ENCODE measurements at places on chromosomes 6 and 20.

DNA sequence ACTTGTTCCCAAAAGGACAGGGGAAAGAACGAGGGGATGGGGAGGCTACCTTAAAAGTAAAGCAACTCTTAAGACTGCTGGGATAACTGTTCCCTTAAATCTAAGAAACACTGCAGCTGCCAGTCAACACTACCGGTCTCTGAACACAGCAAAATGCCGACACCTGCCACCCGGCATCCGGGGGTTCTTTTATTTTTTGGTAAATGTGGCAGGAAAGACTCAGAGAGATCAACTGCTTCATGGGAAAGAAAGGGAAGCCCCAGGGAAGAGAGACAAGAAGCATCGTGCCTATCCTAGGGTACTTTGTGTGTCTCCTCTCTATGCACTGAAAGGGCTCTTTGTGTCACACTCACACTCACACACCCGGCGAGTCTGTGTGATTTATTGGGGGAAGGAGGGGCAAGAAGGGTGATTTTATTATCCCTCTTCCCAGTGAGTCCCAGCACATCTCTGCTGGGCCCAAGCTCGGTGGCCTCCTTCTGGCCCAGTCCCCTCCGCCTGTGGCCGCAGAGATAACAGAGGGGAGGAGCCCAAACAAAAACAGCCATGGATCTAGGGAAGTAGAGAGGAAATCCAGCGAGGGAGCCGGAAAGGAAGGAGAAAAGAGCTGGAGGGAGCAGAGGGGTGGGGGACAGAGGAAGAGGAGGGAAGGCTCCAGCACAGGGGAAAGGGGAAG, 1.4 kb downstream of the FYN start:
- DNase-seq, result no peak

GRCh38 chr6:112149719-112150263, 62.4 kb downstream of the FAM229B start:
- no peak for DNase-seq

GRCh38 chr20:59772931-59773913, 160.2 kb downstream of the SYCP2 start:
- no peak for DNase-seq

DNA sequence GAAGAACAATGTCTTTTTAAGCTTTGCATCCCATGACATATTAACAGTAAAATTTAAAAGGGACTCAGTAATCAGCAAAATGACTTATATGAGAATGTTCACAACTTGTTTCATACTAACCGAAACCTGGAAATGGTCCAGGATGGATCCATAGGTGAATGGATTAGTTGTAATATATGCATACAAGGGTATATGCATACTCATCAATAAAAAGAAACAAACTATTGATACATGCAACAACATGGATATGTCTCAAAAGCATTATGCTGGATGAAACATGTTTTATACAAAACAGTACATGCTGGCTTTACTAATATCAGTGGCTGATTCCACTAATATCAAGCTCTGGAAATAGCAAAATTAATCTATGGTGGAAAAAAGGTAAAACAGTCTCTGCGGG, 108.5 kb upstream of the HIVEP1 start:
- no peak for DNase-seq

GRCh38 chr6:116665464-116665863, 3.1 kb downstream of the ZUP1 start:
- no peak for DNase-seq

DNA sequence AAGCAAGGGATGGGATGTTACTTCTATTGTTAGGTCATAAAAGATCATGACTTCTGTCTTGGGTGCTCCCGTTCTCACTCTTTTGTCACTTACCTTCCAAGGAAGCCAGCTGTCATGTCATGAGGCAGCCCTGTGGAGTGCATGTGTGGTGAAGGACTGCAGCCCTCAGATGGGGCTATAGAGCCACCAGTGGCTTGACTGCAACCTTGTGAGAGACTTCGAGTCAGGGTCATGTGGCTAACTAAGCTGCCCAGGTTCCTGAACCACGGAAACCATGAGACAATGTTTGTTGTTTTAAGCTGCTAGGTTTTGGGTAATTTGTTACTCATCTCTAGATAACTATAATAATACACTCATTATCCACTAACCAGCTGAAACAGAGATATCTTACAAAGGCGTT, 477.1 kb downstream of the BTBD3 start:
- DNase-seq, result no peak

DNA sequence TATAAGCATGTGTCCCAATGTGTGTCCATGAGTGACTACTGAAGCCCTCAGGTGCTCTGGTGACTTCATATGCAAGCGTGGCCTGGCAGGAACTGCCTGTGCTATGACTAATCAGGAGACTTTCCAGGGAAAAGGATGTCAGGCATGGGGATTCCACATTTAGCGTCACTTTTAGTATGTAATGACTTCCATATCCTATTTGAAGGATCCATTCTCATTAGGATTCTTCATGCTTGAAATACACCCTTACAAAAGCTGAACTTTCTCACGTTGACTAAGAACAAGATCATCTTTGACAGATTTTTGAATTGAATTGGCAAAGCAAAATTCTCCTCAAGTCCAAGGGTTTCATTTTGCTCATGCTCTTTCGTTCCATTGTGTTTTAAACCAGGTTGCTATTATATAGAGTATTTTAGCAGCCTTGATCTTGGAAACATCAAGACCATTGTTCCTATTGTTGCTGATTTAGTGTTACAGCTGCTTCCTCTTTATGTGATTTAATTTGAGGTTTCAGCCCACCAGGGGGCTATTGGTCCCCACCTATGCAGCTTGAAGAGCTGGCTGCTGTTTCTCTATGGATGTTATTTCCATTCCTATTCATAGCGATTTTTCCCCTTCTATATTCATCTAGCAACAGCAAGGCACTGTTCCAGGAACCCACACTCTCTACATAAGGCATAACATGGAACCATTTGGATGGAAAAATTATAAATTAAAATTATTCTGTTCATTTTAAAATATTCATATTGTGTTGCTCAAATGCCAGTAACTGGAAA, 418.6 kb downstream of the CDKAL1 start:
- DNase-seq, result no peak

Data from stimulated activated CD8-positive, alpha-beta memory T cell treated with anti-CD3 and anti-CD28 coated beads, Interleukin-7, amount 100 ng/mL, for 48 hours (primary cell).